Activated T-cell treated with anti-CD3 and anti-CD28 coated beads for 48 hours (primary cell): ENCODE measurements at places on chromosomes 13 and 19.

DNA sequence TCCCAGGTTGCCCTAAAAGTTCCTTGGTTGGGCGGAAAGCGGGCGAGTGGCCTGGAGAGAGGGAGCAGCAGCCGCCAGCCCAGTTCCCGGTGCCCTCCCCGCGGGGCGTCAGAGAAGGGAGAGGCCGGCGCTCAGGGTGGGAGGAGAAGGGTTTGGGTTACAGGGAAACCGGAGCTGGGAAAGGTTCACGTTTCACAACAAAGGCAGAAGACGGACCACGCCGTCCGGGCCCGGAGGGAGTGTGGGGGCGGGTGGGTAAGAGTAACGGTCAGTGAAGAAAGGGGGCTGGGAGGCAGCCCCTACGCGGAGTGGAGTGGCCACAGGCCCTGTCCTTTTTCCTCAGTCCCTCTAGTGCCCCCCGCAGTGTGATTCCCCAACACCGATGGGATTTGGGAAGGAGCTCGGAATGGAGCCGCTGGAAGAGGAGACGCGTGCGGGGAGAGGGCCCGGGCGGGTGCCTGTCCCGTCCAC lies 1.6 kb downstream of the SIX5 start:
- no peak for DNase-seq

- DNase-seq = no peak
Observed at GRCh38 chr13:67299072-67299635, 69.0 kb upstream of the PCDH9 start.

GRCh38 chr19:45040059-45040771 lies 1.4 kb downstream of the CLASRP start:
- DNase-seq = no peak

DNA sequence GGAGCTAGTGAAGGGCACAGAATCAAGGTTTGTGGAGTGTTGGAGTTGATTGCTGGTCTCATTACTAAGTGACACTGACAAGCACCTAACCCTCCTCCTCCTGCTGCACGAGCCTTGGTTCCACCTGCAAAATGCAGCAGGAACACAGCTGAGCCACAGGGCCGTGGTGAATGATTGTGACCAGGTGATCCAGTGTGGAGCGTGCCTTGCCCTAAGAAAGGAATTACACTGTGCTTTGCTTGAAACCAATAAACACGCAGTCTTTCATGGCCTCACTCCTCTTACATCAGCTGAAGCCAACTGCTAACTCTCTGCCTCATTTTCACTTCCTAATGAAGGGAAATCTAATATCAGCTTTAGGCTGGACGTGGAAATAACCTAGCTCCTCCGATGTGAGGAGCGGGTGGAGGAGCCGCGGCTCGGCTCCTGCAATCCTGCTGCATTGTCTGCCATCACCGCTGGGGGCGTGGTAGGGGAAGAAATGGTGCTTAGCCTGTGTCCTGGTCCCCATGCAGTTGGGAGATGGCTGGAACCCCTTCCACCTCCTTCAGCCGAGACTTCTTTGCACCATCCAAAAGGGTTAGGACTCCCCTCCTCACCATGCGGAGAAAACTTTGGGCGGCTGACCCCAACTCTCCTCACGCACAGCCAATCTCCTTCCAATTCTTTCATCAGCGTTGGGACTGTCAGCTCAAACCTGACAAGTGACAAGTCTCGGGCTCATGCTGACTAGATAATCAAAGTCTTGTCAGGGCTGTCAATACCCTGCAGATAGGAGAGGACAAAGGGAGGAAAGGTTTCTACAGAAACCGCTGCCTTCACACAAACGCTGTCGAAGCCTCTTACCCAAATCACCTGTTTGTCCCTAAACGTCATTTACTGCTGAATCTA lies 427.9 kb downstream of the ZNF536 start:
- DNase-seq = peak; percentile 24

GRCh38 chr19:39097721-39098120 lies 13.6 kb downstream of the ACP7 start:
- DNase-seq = no peak

DNA sequence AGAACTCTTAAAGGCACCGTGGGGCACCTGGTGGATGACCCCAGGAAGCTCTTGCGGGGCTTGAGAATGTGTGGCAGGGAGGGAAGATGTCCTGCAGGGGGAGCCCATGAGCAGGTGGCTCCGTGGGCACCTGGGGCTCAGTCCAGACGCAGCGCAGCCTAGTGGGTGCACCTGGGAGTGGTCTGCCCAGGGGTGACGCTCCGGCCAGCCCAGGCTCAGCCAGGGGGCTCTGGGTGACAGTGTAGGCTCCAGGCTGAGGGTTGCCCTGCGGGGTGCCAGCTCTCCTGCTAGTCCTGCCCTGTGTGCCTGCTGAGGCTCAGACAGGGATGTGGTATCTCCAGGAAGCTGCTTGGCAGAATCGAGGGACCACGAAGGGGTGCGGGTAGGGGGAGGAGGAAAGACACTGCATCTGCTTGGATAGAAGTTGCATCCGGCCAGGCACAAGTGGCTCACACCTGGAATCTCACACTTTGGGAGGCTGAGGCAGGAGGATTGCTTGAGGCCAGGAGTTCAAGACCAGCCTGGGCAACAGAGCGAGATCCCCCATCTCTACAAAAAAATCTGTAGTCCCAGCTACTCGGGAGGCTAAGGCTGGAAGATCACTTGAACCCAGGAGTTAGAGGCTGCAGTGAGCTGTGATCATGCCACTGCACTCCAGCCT lies 15.0 kb upstream of the PGLS start:
- peak; percentile 87 for DNase-seq

DNA sequence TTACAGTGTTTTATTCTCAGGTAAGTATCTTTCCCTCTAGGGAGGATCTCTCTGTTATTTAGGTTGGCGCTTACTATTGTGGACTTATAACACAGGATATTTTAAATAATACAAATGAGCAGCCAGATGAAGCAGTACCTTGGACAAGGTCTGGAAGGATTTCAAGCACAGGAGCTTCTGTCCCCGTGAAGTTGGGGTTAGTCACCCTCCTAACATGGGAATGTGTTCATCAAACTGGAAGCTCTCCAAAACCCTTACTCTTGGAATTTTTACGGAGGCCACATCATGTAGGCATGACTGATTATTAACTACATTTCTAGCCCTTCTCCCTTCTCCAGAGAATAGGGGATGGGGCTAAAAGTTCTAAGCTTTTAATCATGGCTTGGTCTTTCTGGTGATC lies 38.3 kb upstream of the SPRY2 start:
- no peak for DNase-seq

- no peak for DNase-seq
Observed at GRCh38 chr13:28657784-28658538, 969 bp upstream of the POMP start.

- DNase-seq = no peak
Observed at GRCh38 chr19:3367628-3368440, 1.5 kb downstream of the NFIC start.

DNA sequence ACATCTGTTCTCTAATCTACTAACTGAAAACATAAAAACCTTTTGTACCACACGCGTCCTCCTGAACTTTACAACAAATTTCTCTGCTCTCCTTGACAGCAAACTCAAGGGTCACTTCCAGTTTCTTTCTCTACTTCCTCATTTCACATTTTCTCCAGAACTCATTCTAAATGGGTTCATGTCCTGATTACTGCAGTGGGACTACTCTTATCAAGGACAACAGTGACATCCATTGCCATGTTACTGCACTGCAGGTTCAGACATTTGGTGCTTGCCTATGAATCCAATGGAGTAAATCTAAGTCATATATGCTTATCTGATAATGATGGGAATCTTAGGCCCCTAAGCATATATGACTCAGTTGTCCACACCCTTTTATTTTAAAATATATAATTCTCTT lies 35.3 kb downstream of the FPR3 start:
- DNase-seq = no peak

DNA sequence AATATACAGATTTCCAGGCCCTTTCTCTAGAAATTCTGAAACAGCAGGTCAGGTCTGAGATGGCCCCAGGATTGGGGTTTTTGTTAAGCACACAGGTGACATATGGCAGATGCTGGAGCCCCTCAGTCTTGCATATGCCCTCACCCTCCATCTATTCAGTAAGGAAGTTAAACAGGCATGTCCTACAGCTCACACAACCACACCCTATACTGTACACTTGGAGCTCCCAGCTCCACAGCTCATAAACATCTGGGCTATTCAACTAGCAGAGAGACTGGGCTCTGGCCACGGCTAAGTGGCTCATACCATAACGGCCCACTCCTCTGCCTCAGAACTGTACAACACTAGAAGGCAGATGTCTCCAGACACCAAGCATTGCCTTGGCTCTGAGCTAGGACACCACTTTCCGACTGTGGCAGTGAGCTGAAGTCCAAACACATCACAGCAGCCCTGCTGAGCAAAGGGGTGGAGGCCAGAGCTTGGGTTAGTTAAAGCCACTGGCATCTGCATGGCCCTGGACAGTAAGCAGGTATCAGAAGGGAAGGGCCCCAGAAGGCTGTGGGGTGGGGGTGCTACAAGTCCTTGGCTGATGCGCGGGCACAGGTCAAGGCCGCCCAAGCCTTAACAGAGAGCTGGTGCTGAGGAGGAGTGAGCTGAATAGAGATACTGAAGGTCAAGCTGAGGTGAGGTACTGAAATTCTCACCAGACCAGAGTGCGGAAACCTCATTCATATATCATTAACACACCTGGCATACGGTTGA lies 79.1 kb downstream of the ABCC4 start:
- DNase-seq = no peak

DNA sequence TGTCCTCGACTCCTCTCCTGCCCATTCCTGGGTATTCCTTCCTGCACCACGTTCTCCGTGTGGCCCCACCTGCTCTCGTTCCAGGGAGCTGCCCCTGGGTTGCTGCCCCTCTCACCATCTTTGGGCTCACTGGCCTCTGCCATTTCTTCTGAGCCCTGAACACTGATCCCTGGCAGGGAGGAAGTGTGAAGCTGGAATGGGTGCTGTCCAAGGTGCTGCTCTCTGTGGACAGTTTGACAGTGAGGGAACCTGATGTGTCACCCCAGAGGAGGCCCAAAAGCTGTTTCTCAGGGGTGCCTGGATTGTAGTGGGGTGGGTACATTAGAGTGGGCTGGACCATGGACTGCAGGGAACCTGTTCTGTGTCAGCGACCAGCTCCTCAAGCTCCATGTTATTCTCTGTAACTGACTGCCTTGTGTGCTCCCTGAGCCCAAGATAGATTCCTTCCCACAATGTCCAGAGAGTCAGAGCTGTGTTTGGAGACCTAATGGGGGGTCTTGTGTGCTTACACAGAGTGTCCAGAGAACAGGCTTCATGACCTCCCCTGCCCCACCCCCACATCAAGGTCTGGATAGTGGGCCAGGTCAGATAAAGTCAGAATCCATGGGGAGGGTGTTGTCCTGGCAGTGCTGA lies 7.2 kb upstream of the CEACAM8 start:
- DNase-seq = no peak

GRCh38 chr13:38223089-38223488 lies 126.6 kb upstream of the UFM1 start:
- no peak for DNase-seq

DNA sequence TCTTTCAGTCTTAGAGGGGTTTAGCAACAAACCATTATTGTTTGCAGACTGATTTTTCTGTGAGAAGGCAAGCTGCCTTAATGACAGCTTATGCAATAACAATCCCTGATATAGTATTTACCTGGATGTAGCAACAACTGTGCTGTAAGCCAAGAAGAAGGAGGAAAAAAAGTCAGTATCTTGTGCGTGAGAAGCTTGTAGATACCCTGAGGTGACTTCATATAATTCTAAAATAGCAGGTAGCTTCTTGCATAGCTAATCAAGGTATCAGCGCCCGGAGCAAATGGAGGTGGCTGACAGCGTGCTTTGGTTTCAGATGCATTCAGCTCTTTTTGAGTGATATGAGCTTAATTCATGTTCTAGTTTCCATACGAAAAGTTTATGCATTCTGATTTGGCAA lies 309.8 kb downstream of the KLF5 start:
- no peak for DNase-seq

- no peak for DNase-seq
Observed at GRCh38 chr13:50677687-50678463, 165.6 kb downstream of the DLEU7 start.

DNA sequence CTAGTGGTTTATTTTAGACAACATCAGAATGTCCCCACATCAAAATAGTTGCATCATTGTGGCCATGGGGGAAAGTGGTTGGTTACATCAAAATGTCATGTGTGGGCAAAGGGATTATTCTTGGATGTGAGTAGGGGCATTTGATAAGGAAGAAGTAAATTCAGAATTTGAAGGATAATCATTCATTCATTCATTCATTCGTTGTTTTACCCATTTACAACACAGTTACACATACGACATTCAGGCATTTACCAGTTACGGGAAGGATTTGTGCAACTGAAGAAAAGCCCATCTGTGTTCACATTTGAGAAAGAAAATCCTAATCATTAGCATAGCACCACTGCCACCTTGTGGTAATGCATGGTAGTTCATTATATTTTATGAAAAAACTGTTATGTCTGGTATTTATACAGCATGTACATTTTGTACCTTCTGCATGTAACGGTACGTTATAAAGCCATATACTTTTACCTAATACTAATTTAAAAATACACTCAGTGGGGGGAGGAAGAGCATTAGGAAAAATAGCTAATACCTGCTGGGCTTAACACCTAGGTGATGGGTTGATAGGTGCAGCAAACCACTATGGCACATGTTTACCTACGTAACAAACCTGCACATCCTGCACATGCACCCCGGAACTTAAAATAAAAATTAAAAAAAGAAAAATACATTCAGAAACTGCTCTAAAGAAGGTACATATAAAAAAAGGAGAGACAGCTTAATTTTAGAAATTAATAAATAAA lies 62.1 kb downstream of the DGKH start:
- DNase-seq = no peak

DNA sequence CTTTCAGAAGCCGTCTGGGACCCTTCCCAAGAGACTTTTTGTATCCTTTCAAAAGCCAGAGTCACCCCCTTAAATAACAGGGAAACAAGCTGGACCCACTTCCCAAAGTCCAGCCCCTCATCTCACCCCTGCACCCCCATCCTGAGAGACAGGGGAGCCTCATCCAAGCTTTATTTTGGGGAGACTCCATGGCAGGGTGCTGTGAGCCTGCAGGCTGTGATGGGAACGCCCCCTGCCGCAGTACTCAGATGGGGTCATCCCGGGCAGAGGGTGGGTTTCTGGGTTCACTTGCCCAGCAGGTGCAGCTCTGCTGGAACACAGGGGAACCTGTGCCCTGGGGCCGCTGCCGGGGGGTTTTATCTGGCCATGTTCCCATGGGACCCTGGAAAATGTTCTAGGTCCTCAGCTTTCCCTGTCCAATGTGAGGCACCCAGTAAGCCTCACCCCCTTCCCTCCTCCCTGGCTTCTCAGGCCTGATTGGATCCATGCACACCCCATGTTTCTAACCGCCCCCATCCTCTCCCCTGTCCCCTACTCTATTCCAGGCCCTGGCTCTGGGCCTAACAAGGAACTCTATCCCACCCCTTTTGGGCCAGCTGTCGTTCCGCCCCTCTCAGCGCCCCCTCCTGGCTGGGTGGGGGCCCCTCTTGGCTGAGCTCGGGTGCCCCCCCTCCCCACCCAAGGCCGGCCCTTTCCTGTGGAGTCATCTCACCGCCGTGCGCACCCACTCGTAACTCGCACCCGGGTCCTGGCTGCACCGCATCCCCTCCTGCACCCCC lies 1.0 kb downstream of the HIF3A start:
- DNase-seq = no peak

- DNase-seq = no peak
Observed at GRCh38 chr13:20193162-20193906, 596 bp upstream of the GJB2 start.

- DNase-seq = no peak
Observed at GRCh38 chr19:27676877-27677276, 1536.1 kb downstream of the UQCRFS1 start.
